GM18507 (cell line): ENCODE measurements at places on chromosomes 6 and 20.

- no peak for DNase-seq
Measured at GRCh38 chr6:159687341-159687740, 5.7 kb downstream of the SOD2 start.

DNA sequence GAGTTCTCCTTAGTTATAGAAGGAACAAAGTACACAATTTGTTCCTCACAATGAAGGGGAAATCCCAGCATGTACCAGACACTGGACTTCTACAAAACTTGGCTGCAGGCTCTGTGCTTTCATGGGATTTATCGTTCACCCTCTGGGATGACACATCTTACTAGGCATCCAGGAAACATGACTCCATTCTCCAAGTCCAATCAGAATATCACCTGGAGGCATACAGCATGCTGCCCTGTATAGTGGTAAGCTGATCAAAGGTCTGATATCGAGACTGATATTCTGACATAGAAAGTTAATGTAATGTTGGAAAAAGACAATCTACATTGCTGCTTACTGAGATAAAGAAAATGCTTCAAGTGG, 6.7 kb downstream of the RWDD2A start:
- no peak for DNase-seq

DNA sequence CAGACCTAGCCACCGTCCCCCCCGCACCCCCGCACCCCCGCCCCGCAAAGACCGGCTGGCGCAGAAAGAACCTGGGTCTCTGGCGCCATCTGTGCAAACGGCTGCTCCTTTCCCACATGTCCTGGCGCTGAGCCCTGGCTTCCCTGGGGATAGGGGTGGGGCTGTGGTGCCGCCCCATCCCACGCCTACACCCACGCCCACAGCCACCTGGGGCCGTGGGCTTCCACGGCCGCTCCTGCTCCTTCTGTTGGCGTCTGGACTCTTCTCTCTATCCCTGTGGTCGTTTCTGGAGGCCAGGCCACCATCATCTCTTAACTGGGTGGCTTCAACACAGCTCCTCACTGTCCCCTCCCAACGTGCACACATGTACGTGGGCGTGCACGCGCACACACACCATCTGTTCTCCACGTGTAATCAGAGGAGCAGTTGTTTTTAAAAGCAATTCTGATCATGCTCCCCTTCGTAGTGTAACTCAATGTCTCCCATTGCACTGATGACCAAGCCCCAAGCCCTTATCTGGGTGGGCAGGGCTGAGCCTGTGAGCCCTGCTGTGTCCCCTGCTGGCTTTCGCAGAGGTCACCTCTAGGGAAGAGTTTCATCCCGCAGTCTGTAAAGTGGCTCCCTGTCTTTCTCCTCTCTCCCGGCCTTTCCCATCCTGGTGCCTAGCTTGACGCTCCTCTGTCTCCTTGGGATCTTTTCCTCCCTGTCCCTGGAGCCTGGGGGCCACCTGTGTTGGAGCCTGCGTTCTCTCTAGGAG, 31.9 kb upstream of the FAM83D start:
- DNase-seq = no peak

GRCh38 chr6:22765015-22765414, 195.6 kb downstream of the HDGFL1 start:
- no peak for DNase-seq

- DNase-seq = no peak
Measured at GRCh38 chr6:18154507-18155149, at the start of gene TPMT. Gene TPMT, minus strand, starts transcription at chr6:18155077. Its CDS starts 5,950 bp downstream, at chr6:18149127.

- DNase-seq = no peak
Measured at GRCh38 chr20:5109276-5109675, 10.5 kb downstream of the PCNA start.

DNA sequence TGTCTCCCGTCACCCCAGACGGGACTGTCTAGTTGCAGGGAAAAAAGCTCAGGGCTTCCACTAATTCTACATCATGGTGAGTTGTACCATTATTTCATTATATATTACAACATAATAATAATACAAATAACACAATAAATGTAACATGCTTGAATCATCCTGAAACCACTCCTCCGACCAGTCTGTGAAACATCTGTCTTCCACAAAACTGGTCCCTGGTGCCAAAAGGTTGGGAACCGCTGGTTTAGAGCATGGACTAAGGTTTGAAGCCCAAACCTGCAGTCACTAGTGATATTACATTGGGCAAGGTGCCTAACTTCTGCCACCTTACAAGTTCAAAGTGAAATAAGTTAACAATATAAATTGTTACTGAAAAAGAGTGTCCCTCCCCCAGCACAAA, 175.7 kb downstream of the PDE10A start:
- DNase-seq = no peak

- DNase-seq = no peak
Measured at GRCh38 chr6:116405138-116405537, 34.4 kb downstream of the DSE start.

- no peak for DNase-seq
Measured at GRCh38 chr6:167851370-167851952, 24.8 kb downstream of the AFDN start.

- DNase-seq = no peak
Measured at GRCh38 chr6:73610444-73611275, 43.1 kb downstream of the SLC17A5 start.

GRCh38 chr20:41242807-41243206, 74.7 kb downstream of the ZHX3 start:
- no peak for DNase-seq

- no peak for DNase-seq
Measured at GRCh38 chr20:59320854-59321647, 20.6 kb downstream of the EDN3 start.

DNA sequence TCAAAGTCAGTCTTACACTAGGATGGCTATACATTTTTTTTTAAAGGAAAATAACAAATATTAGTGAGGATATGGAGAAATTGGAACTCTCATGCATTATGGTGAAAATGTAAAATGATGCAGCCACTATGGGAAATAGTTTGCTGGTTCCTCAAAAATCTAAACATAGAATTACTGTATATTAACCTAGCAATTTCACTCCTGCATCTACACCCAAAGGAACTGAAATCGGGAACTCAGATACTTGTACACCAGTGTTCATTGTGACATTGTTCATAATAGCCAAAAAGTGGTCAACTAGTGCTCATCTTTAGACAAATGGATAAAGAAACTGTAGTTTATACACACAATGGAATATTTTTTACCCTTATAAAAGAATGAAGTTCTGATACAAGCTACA, 110.7 kb downstream of the UTRN start:
- no peak for DNase-seq

DNA sequence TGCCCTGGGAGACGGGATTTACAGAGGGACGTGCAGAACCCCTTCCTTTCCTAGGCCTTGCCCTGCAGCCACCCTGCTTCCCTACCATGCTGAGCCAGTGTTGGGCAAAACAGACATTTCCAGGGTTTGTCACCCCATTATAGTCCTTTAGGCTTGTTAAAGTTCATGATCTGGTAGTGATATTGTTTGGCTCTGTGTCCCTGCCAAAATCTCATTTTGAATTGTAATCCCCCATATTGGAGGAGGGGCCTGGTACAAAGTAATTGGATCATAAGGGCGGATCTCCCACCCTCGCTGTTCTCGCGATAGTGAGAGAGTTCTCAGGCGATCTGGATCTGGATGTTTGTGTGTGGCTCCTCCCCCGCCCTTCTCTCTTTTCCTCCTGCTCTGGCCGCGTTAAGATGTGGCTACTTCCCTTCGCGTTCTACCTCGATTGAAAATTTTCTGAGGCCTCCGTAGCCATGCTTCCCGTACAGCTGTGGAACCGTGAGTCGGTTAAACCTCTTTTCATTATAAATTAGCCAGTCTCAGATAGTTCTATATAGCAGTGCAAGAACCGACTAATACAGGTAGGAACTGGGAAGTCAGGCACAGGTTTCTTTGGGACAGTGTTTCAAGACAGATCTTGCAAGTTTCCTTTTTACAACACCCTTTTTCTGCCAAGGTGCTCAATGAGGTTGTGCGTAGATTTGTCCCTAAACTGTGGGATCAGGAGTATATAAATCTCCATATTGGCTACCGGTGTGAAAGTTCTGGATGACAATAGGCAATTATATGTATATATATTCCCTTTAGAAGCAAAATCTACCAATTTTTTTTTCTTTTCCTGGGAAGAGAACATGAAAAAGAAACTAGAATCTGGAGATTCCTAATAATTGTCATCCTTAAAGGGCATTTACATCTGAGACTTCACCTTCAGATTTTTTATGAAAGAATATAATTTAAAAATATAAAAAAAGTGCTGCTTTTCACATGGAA, 152.1 kb downstream of the SAMD5 start:
- DNase-seq = no peak

- no peak for DNase-seq
Measured at GRCh38 chr6:100096341-100096740, 102.3 kb upstream of the MCHR2 start.

DNA sequence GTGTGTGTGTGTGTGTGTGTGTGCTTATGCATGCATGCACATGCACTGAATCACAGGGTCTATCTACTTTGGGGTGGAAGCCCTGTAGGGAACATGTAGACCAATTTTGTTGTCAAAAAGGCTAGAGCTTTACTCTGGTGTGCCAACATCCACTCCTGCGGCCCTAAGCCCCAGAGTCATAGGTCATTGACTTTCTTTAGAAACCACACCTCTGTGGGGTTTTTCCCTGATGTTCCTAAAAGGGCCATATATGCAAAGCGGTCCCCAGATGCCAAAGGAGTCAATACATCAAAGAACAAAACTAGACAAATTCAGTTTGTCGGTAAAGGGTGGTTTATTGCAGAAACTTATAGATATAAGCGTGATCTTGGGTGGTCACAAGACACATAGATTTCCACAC, 29.8 kb upstream of the SLC2A12 start:
- no peak for DNase-seq

DNA sequence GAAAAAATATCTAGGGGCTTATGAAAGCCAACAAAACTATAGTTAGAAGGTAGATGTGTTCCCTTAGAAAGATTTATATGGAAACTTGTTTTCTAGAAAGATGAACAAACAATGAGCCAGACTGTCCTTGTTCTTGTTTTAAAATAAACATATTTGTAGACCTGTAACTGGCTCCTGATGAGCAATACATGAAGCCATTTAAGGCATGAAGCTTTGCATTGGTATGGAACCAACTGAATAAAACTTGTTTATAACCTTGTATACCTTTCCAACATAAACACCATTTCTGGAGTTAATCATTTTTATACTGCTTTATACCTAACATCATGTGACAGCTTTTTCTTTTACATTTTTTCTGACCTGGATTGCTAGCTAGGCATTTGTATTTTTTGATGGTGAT, 247.8 kb downstream of the PRL start:
- DNase-seq = no peak

DNA sequence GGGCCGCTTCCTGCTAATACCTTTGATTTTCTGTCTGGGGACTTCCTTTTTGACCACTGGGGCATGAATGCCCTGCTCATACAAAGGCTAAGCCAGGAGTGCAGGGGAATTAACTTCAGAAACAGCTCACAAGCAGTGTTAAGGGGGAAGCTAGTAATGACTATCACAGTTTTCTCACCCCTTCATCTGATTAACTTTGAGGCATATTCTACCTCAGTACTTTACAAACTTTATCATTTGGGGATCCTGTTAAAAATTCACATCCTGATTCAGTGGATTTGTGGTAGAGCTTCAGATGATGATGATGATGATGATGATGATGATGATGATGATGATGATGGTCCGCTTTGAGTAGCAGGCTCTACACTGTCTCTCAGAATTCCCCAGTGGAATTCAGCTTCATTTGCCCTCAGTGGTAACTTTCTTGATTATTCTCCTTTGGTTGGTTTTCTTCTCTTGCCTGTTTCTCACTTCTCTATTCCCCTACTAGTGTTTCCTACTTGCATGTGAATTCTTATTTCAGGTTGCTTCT, 78.4 kb upstream of the TMEM170B start:
- peak; percentile 56 for DNase-seq

DNA sequence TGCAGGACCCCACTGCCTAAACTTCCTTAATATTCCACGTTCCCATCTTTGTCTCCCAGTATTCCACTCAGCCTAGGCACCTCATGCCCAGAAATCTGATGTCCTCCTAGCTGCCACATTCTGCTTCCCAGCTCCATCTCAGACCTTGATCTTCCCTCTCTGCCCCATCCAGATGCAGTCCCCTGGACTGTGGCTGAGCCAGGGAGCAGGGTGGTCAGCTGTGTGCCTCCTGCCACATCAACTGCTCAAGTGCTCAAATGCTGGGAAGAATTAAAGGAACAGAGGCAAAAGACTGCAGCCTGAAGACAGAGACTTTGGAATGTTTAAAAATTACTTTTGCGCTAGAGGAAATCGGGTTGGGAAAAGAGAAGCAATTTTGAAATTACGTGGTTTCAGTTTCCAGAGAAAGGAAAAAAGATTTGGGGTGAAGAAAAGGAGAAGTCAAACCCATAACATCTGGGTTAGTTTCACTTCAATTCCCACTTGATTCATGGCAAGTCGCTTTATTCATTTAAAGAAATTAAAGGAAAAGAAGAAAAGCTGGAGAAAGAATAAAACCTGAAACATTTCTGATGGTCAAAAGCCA, 704.8 kb downstream of the PTPRT start:
- no peak for DNase-seq

DNA sequence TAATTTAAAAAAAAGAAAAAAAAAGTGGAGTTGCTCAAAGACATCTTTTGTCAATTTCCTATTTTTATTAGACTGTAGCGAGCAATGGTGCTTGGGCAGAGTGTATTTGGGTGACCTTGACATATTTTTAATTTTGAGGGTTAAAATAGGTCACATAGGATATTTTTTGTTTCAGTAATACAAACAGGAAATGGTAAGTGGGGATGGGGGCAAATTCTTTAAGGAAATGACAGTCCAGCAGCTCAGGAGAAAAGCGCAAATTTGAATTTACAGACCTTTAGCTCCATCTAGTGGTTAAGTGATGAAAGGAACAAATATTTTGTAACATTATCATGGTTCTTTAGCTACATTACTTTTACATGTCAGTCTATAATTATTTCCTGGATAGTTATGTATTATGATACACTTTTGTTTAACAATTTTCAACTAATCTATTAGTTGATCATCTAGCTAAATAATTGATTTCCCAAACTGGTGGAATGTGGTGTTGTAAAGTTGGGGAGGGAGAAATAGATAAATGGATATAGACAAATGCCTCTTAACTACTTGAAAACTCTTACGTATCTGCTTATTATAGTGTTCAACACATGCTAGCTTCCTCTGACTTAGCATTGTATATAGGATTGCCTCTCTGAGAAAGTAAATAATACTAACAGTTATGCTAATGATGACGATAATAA, 10.0 kb downstream of the CITED2 start:
- peak; percentile 37 for DNase-seq

- DNase-seq = no peak
Measured at GRCh38 chr20:13455713-13456112, 183.0 kb downstream of the TASP1 start.

DNA sequence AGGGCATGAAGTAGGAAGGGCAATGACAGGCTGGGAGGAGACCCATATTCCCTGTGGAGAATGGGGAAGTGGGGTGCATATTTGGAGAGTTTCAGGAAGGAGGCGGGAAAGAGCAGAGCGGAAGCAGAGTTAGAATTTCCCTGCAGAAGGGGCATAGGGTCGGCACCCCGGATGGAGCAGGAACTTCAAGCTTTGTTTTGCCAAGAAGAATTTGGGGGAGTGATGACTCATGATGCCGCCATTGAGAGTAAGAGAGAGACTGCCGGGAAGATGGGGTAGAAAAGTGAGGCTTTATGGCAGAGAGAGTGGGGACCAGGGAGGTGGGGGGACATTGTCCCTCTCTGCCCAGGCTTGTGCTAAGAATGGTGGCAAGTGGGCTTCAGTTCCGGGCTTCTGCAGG, 50.3 kb upstream of the EPB41L1 start:
- DNase-seq = no peak
